Inflammatory macrophage treated with lipopolysaccharide for 1 hour (primary cell): ENCODE measurements at places on chromosomes 3 and 15.
A peak's percentile ranks its signal among the peaks of the same experiment; 100 is the strongest.

DNA sequence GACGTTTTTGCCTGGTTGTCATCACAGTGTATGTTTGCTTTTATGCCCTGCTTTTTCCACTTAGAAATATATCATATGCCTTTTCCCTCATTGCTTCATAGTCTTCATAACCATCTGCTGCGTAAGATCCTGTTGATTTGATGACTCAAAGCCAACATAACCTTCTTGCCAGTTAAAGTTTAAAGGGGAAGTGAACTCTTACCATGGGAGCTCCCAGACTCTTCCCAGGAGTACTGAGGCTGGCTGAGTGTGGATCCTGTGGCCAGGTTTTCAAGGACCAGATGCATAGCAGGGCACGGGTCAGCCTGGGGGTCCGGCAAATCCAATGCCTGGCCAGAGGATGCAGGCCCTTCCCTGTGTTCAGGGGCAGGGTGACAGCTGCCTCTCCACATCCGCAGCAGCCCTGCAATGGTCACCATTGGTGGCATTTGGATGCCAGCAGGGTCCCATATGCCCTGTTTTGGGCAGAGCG, 42.0 kb upstream of the SACM1L start:
- DNase-seq, result peak; percentile 86

GRCh38 chr3:111311709-111312235, 230.2 kb upstream of the CD96 start:
- DNase-seq, result no peak

DNA sequence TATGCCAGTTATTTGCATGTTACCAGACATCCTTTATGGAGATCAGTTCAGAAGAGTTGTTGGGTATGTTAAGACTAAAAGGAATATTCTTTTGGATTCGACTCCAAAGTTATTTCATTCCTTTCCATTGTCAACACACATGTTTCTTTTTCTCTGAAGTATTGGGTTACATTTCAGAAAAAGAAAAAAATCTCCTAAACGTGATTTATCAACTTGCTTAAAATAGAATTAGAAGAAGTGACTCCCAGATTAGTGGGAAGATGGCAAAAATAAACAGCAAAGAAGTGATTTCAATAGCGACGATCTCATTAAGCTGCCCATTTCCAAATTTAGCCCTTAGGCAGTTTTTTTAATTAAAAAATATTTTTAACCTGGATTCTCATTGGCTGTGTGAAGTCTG, 85.4 kb downstream of the TIGIT start:
- no peak for DNase-seq

DNA sequence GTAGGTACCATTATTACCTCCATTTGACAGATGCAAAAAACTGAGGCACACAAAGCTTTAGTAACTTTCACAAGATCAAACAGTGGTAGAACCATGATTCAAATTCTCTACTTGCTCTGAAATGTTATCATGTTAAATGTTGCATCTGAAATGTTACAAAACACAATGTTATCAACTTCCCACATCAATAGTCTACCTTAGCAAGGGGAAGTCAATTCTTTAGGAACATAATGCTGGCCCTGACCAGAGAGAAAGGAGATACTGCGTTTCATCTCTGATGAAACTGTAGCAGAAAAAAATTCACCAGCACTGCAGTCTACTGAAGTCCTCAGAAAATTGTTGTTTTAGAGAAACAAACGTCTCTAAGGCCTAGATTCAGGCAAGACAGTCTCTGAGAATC, 174.1 kb downstream of the SATB1 start:
- no peak for DNase-seq
